ENCODE measurements at places on chromosomes 5 and 9. TPM values are rescaled to one million over a fixed set of nuclear protein-coding genes. Genes with fewer than 3 reads are reported as not detected.

Gene RNF180
- total RNA-seq = 15.0 TPM

Gene MEIKIN
- total RNA-seq = not detected

Gene MYO10
- total RNA-seq = 61.3 TPM

Gene CYSRT1
- total RNA-seq = not detected

Gene RGS7BP
- 1.6 TPM for total RNA-seq

Gene GOLPH3
- total RNA-seq = 178 TPM

Gene SERF1A
- total RNA-seq = 6.4 TPM

GRCh38 chr5:53481887-53482716 lies 1.7 kb downstream of the FST start:
- peak; percentile 78 for DNase-seq

DNA sequence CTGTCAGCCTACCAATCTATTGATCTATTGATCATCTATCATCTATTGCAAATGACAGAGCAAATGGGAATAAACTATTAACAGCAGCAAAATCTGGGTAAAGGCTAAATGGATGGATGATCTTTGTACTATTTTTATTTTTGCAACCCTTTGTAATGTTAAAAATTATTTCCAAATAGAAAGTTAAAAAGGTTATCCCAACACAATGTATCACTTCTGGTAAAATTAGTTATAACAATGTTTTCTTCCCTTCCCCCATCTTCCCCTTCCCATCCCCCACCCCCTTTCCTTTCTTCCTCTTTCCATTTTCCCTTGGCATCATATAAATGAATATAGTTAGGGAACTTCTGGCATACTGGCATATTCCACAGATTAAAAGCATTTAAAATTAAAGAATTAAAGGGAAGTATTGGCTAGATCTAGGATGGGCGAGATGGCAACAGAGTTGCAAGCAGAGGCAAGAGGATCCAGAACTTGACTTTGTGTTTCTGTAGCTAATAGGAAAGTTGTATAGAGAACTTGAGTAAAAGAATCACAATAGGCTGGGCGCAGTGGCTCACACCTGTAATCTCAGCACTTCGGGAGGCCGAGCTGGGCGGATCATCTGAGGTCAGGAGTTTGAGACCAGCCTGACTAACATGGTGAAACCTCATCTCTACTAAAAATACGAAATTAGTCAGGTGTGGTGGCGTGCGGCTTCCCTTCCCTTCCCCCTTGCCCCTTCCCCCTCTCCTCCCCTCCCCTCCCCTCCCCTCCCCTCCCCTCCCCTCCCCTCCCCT lies 66.6 kb upstream of the TAF11L2 start:
- no peak for DNase-seq

DNA sequence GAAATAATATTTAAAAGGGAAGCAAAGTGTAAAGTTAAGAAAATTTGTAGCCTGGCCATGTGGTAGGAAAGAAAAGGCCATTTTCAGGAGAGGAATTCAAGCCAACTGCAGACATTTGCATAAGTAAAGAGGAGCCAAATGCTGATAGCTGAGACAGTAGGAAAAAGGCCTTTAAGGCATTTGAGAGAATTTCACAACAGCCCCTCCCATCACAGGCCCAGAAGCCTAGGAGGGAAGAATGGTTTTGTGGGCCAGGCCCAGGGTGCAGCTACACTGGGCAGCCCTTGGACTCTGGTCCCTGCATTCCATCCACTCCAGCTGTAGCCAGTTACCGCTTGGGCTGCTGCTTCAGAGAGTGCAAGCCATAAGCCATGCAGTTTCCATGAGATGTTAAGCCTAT lies 1556.8 kb downstream of the EFNA5 start:
- no peak for DNase-seq

DNA sequence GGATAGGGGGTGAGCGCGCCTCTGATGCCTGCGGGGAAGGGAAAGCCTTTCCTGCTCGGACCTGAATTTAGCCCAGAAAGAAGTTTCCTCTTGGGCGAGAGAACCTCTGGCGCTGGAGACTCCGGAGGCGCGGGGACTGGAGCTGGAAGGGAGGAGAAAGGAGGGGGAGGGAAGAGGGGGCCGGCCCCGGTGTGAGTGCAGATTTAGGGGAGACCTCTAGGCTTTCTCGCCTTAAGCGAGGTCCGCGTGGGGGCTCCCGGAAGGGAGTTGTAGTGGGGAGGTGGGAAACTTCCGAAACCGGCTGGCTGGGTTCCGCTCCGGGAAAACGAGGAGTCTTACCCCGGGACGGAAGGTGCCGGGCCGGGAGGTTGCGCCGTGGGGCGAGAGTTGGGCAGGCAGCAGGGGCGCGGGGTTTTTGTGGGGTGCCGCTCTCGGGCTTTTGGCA lies 1.3 kb downstream of the PCSK5 start:
- peak; percentile 55 for DNase-seq

GRCh38 chr9:111056538-111056937 lies 18.3 kb upstream of the LPAR1 start:
- DNase-seq = no peak

DNA sequence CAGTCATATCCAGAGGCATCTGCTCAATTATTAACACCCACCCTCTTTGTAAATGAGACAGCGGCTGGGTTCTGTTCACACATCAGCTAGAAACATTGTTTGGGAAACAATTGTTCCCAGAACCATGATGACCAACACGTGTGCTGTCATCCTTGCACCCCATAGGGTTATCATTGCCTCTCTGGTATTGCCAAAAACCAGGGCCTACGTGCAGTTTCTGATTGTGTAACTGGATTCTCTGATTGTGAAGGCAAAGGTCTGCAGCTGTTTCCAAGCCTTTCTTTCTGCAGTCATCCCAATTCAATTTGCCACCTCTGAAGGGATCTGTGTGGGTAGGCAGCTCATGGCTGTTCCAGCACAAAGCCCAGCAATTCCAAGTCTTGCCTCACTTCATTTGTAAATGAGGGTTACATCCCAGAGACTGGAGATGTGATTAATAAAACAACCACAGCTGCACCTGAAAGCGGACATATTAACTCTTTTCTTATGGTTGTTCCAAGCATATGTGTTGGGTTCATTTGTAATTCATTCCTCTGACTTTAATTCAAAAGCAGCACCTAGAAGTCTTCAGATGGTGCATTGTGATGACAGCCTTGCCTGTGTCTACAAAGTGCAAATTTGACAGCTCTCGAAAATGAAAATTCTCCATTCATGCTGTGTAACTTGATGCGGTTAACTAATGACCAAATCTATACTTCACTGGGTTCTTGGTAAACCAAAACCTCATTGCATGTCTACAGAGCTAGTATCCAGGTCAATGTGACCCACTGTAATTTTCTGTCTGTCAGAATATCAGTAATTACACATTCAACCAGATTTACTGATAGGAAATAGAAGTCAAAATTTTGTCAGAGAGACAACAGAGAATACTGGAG lies 66.6 kb downstream of the YIPF5 start:
- no peak for DNase-seq

Measured in mucosa of descending colon (tissue), 3 donors.